ENCODE measurements at places on chromosomes 2 and 18.

DNA sequence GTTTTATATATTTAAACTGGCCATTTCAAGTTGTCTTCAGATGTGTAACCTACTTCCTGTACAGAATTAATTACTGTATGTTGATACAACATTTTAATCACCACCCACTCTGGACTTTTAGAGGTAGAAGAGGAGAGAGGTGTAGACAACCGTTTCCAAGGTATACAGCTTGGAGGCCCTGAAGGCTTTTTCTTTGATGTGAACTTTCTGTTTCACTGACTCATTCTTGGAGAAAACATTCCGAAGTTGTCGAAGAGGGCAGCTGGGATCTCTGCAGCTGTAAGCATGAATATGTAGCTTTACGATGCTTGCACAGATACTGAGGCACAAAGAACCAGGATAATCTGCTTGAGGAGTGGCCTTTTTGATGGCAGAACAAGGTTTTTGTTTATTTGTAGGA lies 137.0 kb downstream of the NCKAP5 start:
- no peak for DNase-seq

DNA sequence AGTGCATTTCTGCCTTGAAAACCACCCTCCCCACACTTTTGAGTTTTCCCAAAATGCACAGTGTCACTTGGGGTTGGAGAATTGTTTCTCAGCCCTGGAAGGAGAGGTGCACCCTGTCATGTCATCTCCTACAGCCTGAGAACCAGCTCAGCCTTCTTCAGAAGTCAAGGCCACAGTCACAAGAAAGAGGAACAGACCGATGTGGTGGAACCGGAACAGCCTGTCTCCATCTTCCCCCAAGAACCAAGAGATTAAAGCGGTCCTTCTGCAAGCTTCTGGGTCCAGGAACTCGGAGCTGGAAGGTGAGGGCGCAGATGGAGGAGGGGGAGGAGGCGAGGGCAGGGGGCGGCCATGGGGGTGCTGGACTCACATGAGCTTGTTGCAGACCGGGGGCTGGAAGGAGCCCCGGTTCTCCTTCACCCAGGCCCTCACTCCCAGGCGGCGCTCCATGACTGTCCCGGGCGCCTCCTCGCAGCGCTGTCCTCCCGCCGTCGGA lies 248 bp downstream of the HAAO start:
- DNase-seq = peak; percentile 76

DNA sequence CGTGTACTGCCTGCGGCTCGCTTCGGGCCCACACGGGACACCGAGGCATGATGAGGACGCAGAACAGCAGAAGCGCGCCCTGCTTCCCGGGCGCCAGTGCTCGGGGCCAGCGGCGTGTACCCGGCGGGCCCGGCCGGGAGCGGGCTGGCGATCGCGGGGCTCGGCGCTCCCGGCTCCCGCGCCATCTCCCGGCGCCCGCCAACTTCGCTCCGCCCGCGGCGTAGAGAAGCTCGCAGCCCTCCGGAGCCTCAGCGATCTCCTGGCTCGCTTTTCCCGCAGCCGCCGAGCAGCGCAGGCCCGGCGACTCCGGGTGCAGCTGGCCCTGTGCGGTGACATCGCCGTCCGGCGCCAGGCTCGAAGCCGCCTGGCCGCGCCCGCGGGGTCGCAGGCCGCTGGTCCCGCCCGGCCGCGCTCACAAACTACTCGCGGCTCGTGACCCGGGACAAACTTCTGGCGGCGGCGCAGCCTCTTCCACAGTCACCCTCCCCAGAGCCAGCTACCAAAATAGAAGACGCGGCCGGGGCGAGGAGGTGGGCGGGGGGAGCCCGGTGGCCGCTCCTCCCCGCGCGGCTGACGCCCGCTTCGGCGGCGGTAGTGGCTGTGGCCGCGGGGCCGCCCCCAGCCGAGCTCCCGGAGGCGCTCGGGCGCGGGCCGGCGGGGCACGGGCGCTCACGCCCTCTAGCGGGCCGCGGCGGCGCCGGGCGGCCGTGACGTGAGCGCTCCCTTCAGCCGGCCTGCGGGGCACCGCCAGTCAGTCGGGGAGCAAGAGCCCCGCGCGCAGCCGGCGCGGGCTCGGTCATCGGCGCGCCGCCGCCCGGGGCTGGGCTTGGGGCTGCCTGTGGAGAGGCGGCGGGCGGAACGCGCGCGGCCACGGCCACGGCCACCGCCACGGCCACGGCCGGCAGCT lies at the start of gene PTPRM:
TSS of gene PTPRM (plus strand) at position 750 of the 907 bp plus-strand sequence. CDS start 503 bp downstream, outside the sequence.
- DNase-seq = peak; percentile 55

GRCh38 chr18:13973061-13973575 lies 57.8 kb upstream of the MC2R start:
- DNase-seq = no peak

GRCh38 chr2:2131075-2131789 lies 199.8 kb downstream of the MYT1L start:
- DNase-seq = no peak

Data from Kasumi-1 (cell line).